ENCODE measurements at places on chromosomes 11 and 22. TPM values are rescaled to one million over a fixed set of nuclear protein-coding genes. Genes with fewer than 3 reads are reported as not detected.
A peak's percentile ranks its signal among the peaks of the same experiment; 100 is the strongest.

DNA sequence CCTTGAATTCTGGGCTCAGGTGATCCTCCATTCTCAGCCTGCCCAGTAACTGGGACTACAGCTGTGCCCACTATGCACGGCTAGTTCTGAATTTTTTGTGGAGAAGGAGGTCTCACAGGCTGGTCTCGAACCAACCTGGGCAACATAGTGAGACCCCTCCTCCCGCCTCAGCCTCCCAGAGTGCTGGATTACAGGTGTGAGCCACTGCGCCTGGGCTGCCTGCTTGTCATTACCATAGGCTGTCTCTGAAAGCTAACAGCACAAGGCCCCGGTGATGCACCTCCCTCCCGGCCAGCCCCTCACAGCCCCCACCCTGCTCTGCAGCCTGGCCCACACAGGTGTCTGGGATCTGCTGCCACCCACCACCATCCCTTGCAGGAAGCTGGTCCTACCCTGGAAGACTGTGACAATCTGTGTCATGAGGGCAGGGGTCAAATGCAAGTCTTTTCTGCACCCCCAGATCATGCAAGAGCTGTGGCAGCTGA, 82.4 kb downstream of the DGCR2 start:
- no peak overlapping the region for H3K27ac ChIP-seq
- DNase-seq, result no peak
- H3K4me1 ChIP-seq, result no peaks in the 10 kb centered on the region
- no peaks in the 10 kb centered on the region for H3K27me3 ChIP-seq
- no peak overlapping the region for H3K4me3 ChIP-seq

- no peak overlapping the region for H3K4me3 ChIP-seq
- H3K27me3 ChIP-seq, result no peaks in the 10 kb centered on the region
- no peak for DNase-seq
- no peak overlapping the region for H3K27ac ChIP-seq
- H3K4me1 ChIP-seq, result no peaks in the 10 kb centered on the region
Observed at GRCh38 chr11:71102251-71102995, 150.0 kb downstream of the SHANK2 start.

DNA sequence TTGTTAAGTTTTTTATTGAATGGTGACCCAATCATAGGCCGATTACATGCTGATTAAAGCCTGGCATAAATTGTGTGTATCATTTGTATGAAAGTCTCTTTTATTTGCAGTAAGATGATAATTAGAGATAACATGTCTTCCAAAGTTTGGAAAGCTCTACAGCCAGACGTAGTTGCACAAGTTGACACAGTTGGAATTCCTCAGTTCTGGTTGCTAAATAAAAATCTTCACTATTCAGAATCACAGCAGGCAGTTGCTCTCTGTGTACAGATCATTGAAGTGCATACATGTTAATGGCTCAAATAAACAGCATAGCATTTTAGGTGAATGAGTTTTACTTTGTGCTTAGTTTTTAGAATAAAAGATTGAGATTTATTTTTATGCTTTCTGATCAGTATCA, 69.5 kb downstream of the ARHGAP42 start:
- DNase-seq, result no peak
- no peak overlapping the region for H3K4me3 ChIP-seq
- no peaks in the 10 kb centered on the region for H3K36me3 ChIP-seq
- no peak overlapping the region for H3K27ac ChIP-seq
- H3K4me1 ChIP-seq, result peaks cover 17% of the 10 kb centered on the region

GRCh38 chr11:64025205-64025604, 10.5 kb upstream of the FLRT1 start:
- no peaks in the 10 kb centered on the region for H3K36me3 ChIP-seq
- no peak overlapping the region for H3K27ac ChIP-seq
- no peak for DNase-seq

DNA sequence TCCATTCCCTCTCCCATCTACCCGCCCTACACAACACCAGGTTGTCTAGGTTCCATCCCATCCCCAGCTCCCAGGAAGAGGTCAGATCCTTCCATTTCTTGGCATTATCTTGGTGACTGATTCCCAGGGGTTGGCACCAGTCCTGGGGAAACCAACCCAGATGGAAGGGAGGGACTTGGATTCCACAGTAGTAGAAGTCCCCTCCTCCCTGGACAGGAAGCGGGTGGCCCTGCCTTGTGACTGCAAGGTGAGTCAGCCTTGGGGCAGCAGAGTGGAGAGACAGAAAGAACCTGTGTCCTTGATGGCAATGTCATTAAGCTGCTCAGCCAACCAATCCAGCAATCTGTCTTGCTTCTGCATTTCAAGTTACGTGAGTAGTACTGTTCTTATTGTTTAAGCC, 26.5 kb downstream of the SYT13 start:
- no peak for DNase-seq
- H3K27ac ChIP-seq, result no peak overlapping the region
- no peaks in the 10 kb centered on the region for H3K36me3 ChIP-seq
- H3K4me1 ChIP-seq, result peaks cover 6% of the 10 kb centered on the region
- peaks cover 14% of the 10 kb centered on the region for H3K27me3 ChIP-seq

GRCh38 chr22:35359380-35360065, 21.4 kb upstream of the HMOX1 start:
- H3K27ac ChIP-seq, result no peak overlapping the region
- H3K4me3 ChIP-seq, result no peak overlapping the region
- peaks cover 9% of the 10 kb centered on the region for H3K4me1 ChIP-seq
- no peaks in the 10 kb centered on the region for H3K27me3 ChIP-seq
- H3K36me3 ChIP-seq, result no peaks in the 10 kb centered on the region
- DNase-seq, result no peak

DNA sequence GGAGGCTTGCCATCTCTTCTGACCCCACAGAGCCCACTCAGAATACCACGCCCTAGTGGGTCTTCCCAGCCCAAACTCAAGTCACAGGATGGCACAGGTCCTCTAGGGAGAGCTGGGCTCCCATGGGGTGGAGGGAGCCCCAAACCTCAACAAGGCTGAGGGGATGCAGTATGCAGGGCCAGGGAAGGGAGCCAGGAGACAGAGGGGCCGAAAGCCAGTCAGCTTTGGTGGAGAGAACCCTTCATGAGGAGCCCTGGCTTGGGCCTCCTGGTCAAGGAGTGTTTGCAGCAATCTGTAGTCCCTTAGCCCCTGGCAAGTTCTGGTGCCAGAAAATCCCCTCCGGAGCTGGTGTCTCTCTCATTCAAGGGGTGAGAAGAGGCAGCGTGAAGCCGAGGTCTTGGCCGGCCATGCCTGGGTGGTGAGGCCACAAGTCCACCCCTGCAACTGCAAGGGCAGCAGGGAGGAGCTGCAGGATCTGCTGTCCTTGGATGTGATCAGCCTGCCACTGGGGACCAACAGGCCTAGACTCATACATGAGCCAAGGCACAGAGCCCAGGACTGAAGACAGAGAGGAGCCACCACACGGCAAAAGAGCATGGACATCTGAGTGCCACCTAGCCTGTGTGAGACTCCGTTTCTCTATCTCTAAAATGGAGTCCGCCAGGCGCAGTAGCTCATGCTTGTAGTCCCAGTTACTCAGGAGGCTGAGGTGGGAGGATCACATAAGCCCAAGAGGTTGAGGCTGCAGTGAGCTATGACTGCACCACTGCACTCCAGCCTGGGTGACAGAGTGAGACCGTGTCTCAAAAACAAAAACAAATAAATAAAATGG, 24.1 kb downstream of the NEAT1 start:
- H3K27ac ChIP-seq, result no peak overlapping the region
- no peak overlapping the region for H3K4me3 ChIP-seq
- peaks cover 12% of the 10 kb centered on the region for H3K36me3 ChIP-seq
- no peak for DNase-seq

DNA sequence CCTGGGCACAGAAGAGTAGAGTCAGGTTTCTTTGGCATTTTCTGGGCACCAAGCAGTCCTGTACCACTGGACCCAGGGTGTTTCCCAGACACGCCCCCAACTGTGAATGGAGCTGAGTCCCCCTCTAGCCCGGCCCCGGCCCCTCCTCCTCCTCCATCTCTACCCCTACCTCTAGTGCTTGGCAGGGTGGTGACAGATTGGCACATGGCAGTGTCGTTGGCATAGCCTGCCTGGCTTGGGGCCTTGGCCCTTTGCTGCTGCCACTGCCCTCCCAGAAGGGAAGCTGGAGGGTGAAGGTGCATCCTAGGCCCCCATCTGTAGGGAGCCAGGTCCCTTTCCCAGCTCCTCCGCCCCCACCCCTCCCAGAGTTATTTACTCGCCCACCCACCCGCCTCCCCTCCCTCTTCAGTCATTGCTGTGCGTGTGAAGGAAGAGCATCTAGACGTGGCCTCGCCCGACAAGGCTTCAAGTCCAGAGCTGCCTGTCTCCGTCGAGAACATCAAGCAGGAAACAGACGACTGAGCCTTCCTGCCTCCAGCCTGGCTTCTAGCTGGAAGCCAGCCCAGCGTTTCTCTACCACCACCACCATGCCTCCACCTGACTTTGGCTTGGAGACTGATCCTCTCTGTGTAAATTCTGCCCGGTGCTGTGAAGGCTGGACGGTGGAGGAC, 10.9 kb downstream of the CHADL start:
- H3K27me3 ChIP-seq, result no peaks in the 10 kb centered on the region
- H3K4me3 ChIP-seq, result no peak overlapping the region
- H3K4me1 ChIP-seq, result peaks cover 2% of the 10 kb centered on the region
- H3K36me3 ChIP-seq, result peaks cover 32% of the 10 kb centered on the region
- no peak overlapping the region for H3K27ac ChIP-seq

GRCh38 chr11:12922980-12923507, 86.1 kb upstream of the RASSF10 start:
- no peak overlapping the region for H3K4me3 ChIP-seq
- no peak overlapping the region for H3K27ac ChIP-seq
- H3K27me3 ChIP-seq, result no peaks in the 10 kb centered on the region

DNA sequence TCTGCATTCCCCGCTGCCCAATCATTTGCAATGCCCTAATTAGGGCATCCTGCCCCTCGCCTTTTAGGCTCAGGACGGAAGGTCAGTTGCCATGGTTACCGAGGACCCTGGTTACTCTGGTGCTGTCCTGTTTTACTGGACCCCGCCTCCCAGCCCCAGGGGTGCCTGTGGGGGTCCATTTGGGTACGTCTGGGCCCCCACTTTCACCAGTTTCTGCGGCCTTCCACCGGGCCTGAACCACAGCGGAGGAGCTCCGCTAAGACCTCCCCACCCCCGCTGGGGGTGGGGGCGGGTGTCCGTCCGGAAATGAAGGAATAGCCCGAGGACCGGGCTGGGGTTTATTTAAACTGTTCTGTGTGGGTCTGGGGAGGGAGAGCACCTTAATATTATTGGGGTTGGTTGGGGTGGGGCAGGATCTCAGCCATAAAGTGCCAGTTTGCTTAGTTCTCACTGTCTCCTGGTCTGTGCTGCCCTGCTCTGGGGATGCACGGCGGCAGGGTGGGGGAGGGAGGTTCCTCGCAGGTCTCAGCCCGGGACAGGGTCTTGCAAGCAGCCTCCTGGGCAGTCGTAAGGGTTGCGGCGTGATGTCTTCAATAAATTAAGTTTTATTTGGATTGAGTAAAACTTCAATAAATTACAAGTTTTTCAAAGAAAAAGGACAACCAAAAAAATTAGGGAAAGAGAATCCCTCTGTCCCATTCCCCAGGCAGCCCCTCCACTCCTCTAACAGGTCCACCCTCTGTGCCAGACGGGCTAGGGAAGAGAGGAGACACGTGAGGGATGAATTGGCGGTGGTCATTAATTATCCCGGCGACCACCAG, 5.3 kb downstream of the PHOX2A start:
- no peak for DNase-seq
- no peak overlapping the region for H3K27ac ChIP-seq
- H3K4me1 ChIP-seq, result peaks cover 6% of the 10 kb centered on the region
- no peak overlapping the region for H3K4me3 ChIP-seq
- peaks cover 30% of the 10 kb centered on the region for H3K27me3 ChIP-seq
- H3K36me3 ChIP-seq, result peaks cover 25% of the 10 kb centered on the region

GRCh38 chr11:71562120-71562519, 3.2 kb upstream of the KRTAP5-10 start:
- H3K27ac ChIP-seq, result no peak overlapping the region
- H3K4me3 ChIP-seq, result no peak overlapping the region
- DNase-seq, result no peak
- no peaks in the 10 kb centered on the region for H3K36me3 ChIP-seq
- no peaks in the 10 kb centered on the region for H3K4me1 ChIP-seq

GRCh38 chr11:93225662-93226061, 27.9 kb upstream of the SLC36A4 start:
- no peak for DNase-seq
- no peak overlapping the region for H3K4me3 ChIP-seq
- H3K4me1 ChIP-seq, result no peaks in the 10 kb centered on the region
- H3K27me3 ChIP-seq, result no peaks in the 10 kb centered on the region

GRCh38 chr22:27453725-27454124, 347.8 kb downstream of the MN1 start:
- H3K4me3 ChIP-seq, result no peak overlapping the region
- H3K27me3 ChIP-seq, result no peaks in the 10 kb centered on the region
- no peaks in the 10 kb centered on the region for H3K36me3 ChIP-seq
- peaks cover 31% of the 10 kb centered on the region for H3K4me1 ChIP-seq
- no peak overlapping the region for H3K27ac ChIP-seq
- no peak for DNase-seq

- no peak for DNase-seq
- no peak overlapping the region for H3K4me3 ChIP-seq
- no peaks in the 10 kb centered on the region for H3K27me3 ChIP-seq
- H3K36me3 ChIP-seq, result no peaks in the 10 kb centered on the region
- no peaks in the 10 kb centered on the region for H3K4me1 ChIP-seq
- no peak overlapping the region for H3K27ac ChIP-seq
Observed at GRCh38 chr11:9120664-9121468, 29.5 kb upstream of the SCUBE2 start.

GRCh38 chr11:9574622-9575259, 1.3 kb downstream of the WEE1 start:
- DNase-seq, result no peak
- H3K27me3 ChIP-seq, result no peaks in the 10 kb centered on the region
- peak overlapping the region; percentile 95 for H3K27ac ChIP-seq

- H3K27me3 ChIP-seq, result peaks cover 4% of the 10 kb centered on the region
- peaks cover 16% of the 10 kb centered on the region for H3K4me1 ChIP-seq
- no peak overlapping the region for H3K27ac ChIP-seq
- H3K36me3 ChIP-seq, result no peaks in the 10 kb centered on the region
Observed at GRCh38 chr11:66451663-66452062, 13.0 kb upstream of the MRPL11 start.

- no peaks in the 10 kb centered on the region for H3K4me1 ChIP-seq
- H3K27ac ChIP-seq, result no peak overlapping the region
- H3K4me3 ChIP-seq, result no peak overlapping the region
- H3K27me3 ChIP-seq, result no peaks in the 10 kb centered on the region
Observed at GRCh38 chr22:33409079-33409478, 350.9 kb upstream of the SYN3 start.

DNA sequence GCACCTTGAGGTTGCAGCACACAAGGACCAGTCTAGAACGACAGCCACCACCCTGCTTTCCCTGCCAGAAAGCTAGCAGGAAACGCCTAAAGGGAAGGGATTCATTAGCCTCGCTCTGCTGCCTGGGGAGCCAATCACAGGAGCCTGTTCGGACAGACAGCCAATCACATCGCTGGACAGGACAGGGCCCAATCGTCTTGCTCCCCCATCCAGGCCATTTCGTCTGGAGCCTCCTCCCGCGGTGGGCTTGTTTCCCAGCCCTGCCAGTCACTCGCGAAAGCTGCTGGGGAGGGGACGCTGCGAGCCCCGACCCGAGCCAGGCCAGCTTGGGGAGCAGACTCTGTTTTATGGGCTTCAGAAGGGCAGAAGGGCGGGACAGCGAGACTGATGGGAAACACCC, 79.8 kb upstream of the NCAM1 start:
- H3K4me3 ChIP-seq, result peak overlapping the region; percentile 19
- H3K36me3 ChIP-seq, result no peaks in the 10 kb centered on the region
- no peaks in the 10 kb centered on the region for H3K27me3 ChIP-seq
- no peak for DNase-seq

The PCF11 gene
- polyA plus RNA-seq, result 16.3 TPM

The SSH3 gene
- 24.8 TPM for polyA plus RNA-seq

The CCDC116 gene
- 0.03 TPM for polyA plus RNA-seq

The SLC16A8 gene
- not detected for polyA plus RNA-seq

The SAA4 gene
- polyA plus RNA-seq, result not detected

The OR4C12 gene
- not detected for polyA plus RNA-seq

The SMTNL1 gene
- polyA plus RNA-seq, result not detected
